NCI-H2081 (cell line): ENCODE measurements at places on chromosomes 11 and 22.

DNA sequence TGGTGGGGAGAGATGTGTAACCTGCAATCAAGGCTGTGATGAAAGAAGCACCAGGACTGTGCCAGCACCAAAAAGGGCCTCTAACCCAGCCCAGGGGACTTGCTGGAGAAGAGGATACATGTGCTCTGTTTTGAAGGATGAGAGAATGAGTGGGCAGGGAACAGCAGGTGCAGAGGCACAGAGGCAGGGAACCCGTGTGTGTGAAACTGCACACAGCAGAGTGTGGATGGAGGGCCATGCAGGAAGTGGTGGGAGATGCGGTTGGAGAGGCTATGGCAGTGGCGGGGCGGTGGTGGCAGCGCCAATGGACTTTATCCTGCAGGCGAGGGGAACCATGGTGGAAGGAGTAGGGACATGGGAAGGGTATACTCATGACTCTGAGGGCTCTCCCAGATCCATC, 25.2 kb upstream of the LRRC32 start:
- DNase-seq = no peak

DNA sequence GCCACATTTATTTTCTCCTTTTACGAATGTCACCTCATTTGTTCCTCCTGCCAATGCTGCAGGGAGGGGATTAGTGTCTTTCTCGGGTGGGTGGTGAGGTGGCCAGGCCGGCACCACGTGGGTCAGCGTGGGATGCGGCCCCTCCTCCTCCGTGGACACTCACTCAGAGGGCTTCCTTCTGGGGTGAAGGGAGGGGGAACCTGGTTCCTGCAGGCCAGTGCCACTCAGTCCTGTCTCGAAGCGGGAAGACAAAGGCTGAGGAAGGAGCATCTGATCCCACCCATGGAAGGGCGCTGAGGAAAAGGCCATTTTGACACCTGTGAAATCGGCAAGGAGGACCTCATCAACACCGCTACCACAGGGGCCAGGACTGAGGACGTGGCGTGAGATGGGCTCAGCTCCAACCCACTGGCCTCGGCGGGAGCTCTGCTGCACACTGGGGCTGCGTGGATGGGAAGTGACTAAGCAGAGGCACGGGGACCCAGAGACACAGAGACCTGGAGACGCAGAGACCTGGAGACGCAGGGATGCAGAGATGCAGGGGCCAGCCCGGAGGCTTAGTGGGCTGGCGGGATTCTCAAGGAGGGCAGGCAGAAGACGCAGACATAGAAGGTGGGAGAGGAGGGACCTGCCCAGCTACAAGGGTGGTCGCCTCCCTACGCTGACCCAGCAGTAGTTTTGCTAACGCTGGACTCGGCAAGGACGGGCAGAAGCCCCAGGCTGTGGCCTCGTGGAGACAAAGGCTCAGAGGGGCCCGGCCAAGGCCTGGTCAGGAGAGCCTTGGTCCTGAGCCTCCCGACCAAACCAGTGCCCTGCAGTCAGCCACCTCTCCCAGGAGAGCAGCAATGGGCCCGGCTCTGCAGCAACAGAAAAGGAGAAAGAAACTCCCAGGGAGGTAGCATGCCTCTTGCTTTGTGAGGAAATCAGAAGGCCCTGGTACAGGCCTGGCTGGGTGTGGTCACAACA, 1071.2 kb downstream of the BRD1 start:
- no peak for DNase-seq

GRCh38 chr22:29208879-29209623, 3.4 kb downstream of the EMID1 start:
- no peak for DNase-seq

GRCh38 chr11:115921986-115922385, 417.8 kb upstream of the CADM1 start:
- DNase-seq = no peak

- DNase-seq = no peak
These were observed 79.7 kb upstream of the CSNK2A3 start for GRCh38 chr11:11432621-11433319.

DNA sequence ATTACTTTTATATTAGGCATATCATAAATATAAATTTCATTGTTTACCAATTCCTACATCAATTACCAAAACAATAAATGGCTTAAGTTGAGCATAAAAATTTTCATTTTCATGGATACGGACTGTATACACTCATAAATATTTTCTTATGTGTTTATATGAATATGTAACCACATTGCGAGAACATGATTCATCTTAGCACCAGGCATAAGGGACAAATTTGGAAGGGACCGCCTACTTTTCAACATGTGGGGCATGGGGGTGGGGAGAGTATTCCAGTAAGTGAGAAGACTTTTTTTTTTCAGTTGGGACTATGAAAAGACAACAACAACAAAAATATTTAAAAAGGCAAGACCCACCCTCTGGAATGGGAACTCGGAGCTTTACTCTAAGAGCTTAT, 296.1 kb downstream of the RAB38 start:
- no peak for DNase-seq

GRCh38 chr11:14029440-14029839, 66.9 kb downstream of the SPON1 start:
- peak; percentile 29 for DNase-seq

GRCh38 chr22:24201681-24202614, 20.7 kb downstream of the SUSD2 start:
- no peak for DNase-seq

DNA sequence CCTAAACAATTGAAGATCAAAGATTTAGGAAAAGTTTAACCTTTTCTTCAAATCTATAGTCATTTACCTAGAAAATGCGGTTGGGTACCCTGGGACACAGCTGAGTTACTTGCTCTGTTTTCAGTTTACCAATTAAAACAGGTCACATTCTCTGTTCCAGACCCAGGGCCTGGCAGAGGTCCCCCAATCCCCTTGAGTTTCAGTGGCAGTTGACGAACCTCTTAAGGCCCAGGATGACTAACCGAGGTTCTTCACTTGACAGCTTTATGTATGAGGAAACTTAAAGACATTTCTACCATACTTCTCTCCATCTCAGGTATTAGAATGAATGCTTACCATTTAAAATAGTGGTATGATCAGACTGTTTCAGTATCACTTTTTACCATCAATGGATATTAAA, 16.3 kb downstream of the LDHAL6A start:
- no peak for DNase-seq

DNA sequence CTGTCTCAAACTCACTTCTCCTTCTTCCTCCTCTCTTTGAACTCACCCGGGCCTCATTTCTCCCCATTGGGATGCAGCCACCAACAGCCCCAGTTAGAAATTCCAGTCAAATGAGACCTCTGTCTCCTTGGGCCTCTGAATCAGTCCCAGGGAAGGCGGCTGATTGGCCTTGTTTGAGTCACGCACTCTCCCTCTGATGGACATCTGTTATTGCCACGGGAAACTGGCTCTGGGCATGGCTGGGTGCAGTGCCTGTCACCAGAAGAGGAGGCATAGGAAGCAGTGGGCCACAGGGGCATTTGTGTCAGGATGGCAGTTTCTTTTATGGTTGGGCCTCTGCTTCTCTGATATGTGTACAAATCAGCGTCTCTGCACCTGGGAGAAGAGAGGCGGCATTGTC, 9.6 kb upstream of the WNT11 start:
- DNase-seq = no peak

DNA sequence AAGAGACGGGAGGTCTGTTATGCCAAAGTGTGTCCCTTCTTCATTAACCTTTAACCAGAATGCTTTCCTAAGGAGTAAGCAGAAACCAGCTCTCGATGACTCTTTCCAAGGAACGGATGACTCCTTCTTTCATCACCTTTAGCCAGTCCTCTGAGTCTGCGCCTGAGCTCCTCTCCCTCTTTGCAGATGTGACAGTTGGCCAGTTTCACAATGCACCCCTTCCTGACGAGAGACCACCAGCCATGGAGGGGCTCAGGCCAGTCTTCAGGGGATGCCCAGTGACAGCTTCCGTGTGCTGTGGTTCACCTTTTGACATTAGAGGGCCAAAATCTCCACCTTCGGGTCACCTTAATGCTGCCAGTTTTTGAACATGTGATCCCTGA, 826.1 kb downstream of the TBC1D22A start:
- DNase-seq = no peak

- no peak for DNase-seq
These were observed 9.6 kb downstream of the ABCG4 start for GRCh38 chr11:119158467-119158866.

- peak; percentile 1 for DNase-seq
These were observed at the start of gene PVALB for GRCh38 chr22:36816636-36817524. PVALB (minus strand) TSS chr22:36817035; CDS start chr22:36817005, 30 bp downstream.

DNA sequence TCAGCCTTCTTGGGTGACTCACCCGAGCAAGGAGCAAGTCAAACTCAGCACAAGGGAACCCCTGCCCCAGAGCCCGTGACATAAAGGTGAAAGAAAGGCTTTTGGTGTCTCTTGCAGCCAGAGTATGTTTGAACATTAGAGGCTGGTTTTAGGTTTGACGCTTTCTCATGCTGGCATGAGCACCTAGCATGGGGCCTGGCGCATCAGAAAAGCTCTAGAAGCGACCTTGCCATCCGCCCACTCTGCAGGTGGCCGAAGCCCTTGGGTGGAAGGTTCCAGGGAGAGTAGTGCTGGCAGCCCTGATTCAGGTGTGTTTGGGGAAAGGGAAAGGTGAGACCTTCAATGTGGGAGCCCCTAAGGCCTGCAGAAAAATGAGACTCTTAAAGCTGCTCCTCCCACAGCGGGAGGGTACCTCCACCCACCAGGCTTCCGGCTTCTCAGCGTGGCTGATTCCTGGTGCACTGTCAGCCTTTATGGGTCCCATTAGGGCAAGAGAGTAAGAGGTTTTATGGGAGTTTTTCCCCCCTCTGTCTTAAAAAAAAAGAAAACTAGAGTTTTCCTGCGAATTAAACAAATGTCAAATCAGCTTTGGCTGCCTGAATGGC, 88.4 kb downstream of the GRIK4 start:
- no peak for DNase-seq

- peak; percentile 61 for DNase-seq
These were observed 610.5 kb downstream of the BUD13 start for GRCh38 chr11:116162086-116162885.

DNA sequence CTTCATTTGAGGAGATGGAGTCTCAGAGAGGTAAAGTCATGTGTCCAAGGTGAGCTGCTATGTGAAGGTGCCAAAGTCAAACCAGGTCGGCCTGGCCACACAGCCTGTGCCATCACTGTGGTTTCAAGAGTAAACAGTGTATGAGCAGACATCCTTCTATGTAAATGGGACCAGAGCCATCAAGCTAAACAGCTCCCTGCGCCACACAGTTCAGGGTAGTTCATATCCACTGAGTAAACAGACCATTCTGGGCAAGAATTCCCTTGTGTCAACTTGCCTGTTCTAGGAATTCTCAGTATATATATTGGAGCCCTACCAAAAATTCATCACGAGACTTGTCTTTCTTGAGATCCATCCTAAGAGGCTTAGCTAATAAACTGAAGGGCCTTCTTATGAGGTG, 77.5 kb downstream of the AMOTL1 start:
- no peak for DNase-seq

- DNase-seq = no peak
These were observed 630.4 kb downstream of the OPCML start for GRCh38 chr11:132901638-132902471.

- no peak for DNase-seq
These were observed 60.2 kb downstream of the NTM start for GRCh38 chr11:131430473-131431208.

- no peak for DNase-seq
These were observed 5.6 kb downstream of the PIM3 start for GRCh38 chr22:49966041-49966773.

GRCh38 chr11:14774721-14775120, 117.3 kb downstream of the CYP2R1 start:
- no peak for DNase-seq
